GM20000 (cell line): ENCODE measurements at places on chromosomes 11 and 22.

GRCh38 chr22:49807780-49808708, 19.6 kb downstream of the BRD1 start:
- no peak for DNase-seq

DNA sequence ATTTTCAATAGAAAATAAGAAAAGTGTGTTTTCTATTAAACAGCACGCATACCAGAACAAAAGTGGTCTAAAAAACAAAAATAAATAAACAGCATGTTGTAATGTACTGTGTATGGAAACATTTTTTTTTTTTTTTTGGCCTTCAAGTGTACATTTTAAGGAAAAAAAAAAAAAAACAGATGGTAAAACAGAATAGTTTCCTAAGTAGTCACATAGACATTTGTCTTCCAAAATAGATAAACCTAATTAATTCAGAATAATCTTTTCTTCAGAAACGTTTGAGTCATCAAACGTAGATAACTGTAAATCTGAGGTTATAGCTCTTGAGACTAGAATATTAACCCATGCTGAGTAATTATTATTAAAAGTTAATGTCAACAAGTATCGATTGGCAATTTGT, 396 bp upstream of the CFAP300 start:
- no peak for DNase-seq

GRCh38 chr22:42934338-42934737, 77.3 kb upstream of the ARFGAP3 start:
- no peak for DNase-seq

DNA sequence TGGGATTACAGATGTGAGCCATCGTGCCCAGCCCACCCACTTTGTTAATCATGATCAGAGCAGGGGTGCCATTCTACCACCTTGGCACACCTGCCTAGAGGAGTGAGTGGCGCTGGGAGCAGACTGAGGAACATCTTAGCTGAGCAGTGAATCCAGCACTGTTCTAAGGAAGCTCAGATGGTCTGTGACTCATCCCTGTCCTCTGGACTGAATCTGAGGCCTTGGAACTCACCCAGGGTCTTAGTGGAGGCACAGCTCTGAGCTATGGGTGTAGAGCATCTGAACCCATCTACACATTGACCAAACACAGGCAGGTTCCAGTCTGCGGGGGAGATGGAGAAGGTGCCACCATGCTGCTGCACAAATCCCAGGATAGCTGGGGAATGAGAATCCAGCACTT, 14.9 kb downstream of the PGAP2 start:
- no peak for DNase-seq

GRCh38 chr11:119875841-119876600, 147.0 kb upstream of the NECTIN1 start:
- DNase-seq: no peak

- no peak for DNase-seq
These were observed 380.1 kb upstream of the SYN3 start for GRCh38 chr22:33438273-33438672.

- DNase-seq: no peak
These were observed 480 bp upstream of the MTMR2 start for GRCh38 chr11:95924414-95924760.
